ENCODE measurements at places on chromosomes 1 and 21.

- peak; percentile 84 for DNase-seq
Observed at GRCh38 chr1:185439727-185440415, 122.8 kb upstream of the IVNS1ABP start.

- no peak for DNase-seq
Observed at GRCh38 chr1:34980715-34981114, 4.4 kb downstream of the TMEM35B start.

DNA sequence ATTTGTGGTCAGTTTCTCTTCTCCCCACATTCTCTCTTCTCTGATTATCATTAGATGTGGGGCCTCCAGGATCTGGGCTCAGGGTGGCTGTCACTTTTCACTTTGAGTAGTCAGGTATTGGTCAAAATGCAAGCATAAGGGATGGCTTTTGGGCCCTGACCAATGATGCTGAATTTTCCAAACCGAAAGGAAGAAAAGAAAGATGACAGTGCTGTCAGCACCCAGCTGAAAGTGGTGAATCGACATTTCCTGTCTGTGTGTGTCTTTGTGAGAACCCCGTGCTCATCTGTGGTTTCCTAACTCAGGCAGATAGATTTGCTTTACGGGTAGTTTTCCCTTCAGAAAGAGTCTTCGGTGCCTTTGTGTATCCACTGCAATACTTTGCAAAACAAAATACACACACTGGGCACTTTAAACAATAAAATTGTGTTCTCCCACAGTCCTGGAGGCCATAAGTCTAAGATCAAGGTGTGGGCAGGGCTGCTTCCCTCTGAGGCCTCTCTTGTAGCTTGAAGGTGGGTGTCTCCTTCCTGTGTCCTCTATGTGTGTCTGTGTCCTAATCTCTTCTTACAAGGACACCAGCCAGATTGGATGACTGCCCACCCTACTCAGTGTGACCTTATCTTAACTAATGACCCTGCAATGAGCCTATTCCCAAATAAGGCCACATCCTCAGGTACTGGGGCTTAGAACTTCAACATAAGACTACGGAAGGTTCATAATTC, 274.8 kb upstream of the AJAP1 start:
- no peak for DNase-seq

DNA sequence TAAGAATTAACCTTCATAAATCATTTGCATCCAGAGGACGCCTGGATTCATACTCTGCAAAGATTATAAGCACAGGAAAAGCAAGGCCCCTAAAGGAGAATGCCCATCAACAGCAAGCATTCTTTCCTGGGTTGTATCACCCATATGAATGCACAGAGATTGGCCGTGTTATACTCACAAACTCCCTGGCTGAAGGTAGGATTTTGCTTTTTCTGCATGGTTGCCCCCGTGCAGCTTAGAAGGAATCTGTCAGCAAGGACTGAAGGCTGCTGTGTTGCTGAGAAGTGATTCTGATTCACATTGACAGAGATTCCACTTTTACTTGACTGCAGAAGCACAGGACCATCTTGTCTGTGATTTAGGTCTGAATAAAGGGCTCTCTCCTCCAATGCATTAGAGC, 283.0 kb downstream of the LRRIQ3 start:
- DNase-seq, result no peak

GRCh38 chr1:85449356-85449755, 15.6 kb downstream of the DDAH1 start:
- DNase-seq, result no peak

DNA sequence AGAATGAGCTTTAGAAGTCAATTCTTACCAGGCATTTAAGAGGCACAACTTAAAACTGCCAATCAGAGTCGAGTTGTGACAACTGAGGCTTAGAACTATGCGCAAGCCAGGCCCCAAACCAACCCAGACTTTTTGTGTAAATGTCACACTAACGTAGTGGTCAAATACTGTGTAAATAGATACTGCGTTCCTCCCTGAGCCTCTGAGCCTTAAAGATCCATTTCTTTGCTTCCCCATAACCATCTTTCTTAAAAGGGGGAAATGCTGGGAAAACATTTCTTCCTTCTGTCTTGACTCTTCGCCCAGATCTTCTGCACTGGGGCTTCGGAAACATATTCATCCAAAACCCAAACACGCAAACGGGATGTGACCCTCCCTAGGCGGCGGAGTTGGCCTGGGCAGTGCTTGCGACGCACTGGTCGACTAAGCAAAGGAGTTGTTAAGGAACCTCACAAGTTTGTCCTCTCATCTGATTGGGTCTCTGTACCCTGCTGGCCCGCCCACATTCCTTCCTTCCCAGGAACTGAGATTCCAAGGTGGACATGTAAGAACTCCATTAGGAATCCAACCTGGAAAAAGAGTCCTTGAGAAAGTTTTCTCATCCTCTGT, 2.6 kb downstream of the ADAMTS5 start:
- DNase-seq, result peak; percentile 69

DNA sequence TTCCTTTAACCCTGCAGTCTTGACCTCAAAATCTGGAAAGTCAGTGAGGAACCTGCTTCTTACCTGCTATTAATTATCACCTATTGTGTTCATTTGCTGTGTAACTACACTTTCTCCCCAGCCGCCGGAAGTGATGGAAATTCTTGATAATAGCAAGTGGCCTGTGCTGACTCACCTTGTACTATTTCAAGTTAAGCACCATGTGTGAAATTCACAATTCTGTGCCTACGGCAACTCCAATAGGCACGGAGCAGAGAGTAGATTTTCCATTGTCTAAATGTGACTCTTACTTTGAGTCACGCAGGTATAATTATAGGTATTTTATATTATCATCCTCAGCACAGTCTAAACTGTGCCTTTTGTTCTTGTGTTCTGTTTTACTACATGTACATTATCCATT, 466.8 kb downstream of the KIF26B start:
- peak; percentile 29 for DNase-seq

DNA sequence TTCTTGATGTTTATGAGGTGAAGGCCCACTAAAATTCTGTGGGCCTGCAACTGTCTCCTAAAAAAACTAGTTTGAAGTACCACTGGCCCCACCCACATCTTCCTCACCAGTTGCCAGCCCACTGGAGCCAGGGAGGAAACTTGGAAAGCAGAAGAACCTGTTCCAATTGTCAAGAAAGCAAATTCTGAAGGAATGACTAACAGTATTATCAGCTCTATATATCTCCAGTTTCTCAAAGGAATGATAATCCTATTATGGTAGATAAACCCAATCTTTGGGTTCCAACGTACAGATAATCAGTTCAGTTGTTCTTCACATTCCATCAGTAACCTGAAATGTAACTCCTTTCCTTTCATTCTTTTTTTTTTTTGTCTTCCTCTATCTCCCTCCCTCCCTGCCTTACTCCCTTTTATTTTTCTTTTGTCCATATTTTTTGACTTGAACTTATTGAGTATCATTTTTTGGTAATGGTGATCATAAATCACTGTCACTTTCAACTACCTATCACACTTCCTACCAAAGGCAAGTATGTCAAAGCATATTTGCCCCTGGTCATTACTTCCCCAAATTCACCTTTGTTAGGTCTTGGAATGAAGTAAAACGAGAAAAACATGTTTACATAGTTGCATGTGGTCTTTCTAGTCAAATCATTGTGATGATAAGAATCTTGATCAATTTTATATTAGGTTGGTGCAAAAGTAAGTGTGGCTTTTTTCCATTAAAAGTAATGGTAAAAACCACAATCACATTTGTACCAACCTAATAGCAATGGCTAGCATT, 943.4 kb downstream of the TTLL7 start:
- DNase-seq, result no peak

DNA sequence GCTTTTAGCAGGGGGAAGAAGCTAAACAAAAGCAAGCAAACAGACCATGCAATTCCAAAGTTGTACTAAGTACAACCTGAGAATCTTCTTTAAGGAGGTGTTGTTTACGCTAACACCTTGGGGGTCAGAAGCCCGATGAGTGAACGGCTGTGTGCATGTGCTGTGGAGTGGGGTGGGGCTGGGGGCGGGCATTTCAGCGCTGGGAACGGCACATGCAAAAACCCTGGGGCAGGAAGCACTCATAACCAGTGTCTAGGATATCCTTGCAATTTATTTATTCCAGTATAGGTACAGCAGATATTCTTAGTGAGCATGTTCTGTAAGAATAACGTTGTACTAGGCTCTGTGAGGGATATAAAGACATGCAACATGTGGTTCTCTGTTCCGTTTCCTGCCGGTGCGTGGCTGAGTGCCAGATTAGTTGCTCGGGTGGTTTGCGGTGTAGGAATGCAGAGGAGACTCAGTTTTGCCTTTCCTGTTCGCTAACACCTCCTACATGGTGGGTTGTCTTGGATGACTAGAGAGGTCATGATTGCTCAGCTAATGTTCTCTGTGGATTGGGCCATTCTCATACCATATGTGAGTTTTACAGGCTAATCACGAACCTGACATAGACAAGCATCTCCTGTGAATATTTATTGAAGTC, 3.7 kb downstream of the FASLG start:
- peak; percentile 84 for DNase-seq

GRCh38 chr1:91761295-91761721, 124.6 kb downstream of the TGFBR3 start:
- DNase-seq, result no peak

- no peak for DNase-seq
Observed at GRCh38 chr1:109398343-109399225, 866 bp upstream of the SORT1 start.

GRCh38 chr1:234704106-234704887, 94.3 kb upstream of the IRF2BP2 start:
- no peak for DNase-seq

- no peak for DNase-seq
Observed at GRCh38 chr1:5982276-5982675, 9.9 kb downstream of the NPHP4 start.

DNA sequence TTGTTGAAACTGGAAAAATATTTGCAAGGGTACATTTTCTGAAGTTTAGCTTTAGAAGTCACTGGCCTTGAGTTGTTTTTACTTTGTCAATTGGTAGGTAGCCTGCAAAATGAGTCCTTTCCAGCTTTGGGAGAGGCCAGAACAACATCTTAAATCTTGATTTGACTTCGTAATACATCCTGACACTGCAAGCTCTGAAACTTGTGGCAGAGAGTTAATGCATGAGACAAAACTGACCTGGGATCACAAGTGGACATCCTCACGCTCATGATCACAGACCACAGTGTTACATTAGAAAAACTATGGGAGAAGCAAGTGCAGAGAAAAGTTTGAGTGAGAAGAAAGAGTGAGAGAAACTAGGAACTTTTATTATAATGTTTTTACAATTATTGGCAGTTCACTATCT, 550.9 kb downstream of the USP25 start:
- peak; percentile 24 for DNase-seq

- DNase-seq, result peak; percentile 98
Observed at GRCh38 chr21:38478782-38479181, 19.5 kb downstream of the ERG start.

- no peak for DNase-seq
Observed at GRCh38 chr1:66050123-66050522, 257.4 kb downstream of the PDE4B start.

DNA sequence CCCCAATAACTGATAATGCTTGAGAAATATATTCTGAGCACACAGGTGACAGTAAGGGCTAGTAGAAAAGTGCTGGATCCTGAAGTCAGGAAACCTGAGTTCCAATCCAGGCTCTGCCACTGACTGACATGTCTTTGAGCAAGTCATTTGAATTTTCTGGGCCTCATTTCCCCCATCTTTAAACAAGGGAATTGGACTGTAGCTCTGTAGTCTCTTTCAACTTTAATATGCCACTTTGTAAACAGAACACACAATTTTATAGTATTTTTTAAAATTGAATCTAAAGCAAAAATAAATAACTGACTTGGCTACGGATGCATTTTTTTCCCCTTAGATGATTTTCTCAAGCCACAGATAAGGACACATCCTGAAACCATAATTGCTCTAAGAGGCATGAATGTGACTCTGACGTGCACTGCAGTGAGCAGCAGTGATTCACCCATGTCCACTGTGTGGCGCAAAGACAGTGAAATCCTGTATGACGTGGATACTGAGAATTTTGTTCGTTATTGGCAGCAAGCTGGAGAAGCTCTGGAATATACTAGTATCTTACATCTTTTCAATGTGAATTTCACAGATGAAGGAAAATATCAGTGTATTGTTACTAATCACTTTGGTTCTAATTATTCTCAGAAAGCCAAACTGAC, 37.0 kb downstream of the LRIG2 start:
- peak; percentile 98 for DNase-seq

- DNase-seq, result no peak
Observed at GRCh38 chr1:201307231-201307630, 23.9 kb downstream of the PKP1 start.

- no peak for DNase-seq
Observed at GRCh38 chr1:97074771-97075170, 353.2 kb downstream of the PTBP2 start.

- peak; percentile 85 for DNase-seq
Observed at GRCh38 chr1:186188004-186188539, 187.0 kb downstream of the TPR start.

DNA sequence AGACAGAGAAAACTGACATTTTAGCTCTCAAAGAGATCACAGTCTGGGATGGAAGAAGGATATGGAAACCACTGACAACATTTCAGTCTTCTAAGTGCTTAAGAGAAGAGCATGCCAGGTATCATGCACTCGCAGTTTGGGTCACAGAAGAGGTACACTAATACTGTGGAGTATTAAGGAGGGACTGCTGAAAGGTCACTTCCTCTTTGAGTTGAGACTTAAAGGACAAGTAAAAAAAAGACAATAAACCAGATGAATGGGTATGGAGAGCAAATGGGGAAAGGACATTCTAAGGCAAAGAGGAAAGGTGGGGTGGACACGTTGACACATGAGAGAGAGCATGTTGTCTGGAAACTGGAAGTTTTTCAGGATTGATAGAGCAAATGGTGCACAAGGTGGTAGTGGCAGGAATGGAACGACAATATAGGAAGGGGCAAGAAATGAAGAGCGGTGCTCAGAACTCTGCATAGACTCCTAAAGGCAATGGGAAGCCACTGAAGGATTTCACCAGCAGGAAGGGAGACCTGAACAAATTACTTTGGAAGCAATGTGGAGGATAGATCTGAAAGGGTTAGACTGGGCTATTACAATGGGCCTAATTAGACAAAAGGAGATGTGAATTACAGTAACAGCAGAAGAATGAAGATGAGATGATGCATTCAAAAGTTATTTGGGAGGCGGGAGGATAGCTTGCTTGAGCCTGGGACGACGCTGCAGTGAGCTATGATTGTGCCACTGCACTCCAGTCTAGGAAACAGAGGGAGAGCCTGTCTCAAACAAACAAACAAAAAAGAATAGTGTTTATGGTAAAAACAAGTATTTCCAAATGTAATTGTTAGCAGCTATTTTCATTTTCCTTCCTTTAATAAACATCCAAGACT, 11.1 kb downstream of the DIPK1A start:
- DNase-seq, result peak; percentile 68

- DNase-seq, result no peak
Observed at GRCh38 chr1:7374563-7375160, 396.4 kb upstream of the VAMP3 start.
